ENCODE measurements at places on chromosomes 2 and 18.

GRCh38 chr2:97831121-97831520 is 117.7 kb downstream of the ZAP70 start:
- no peak for DNase-seq

DNA sequence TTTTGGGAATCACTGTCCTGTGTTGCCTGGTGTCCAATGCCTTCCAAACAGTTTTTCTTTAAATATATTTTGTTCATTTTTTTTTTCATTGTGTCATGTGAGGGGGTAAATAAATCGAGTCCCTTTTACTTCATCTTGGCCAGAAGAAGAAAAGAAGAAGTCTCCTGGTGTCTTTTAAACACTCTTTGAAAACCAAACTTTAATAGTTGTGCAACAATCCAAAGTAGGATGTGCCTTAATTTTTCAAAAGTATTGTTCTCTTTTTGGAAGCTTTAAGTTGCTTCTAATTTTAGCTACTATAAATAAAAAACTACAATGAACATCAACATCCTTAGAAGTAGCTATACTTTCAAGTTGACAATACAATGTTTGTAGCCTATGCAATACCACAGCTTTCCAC is 154.9 kb downstream of the ATAD2B start:
- DNase-seq = no peak

DNA sequence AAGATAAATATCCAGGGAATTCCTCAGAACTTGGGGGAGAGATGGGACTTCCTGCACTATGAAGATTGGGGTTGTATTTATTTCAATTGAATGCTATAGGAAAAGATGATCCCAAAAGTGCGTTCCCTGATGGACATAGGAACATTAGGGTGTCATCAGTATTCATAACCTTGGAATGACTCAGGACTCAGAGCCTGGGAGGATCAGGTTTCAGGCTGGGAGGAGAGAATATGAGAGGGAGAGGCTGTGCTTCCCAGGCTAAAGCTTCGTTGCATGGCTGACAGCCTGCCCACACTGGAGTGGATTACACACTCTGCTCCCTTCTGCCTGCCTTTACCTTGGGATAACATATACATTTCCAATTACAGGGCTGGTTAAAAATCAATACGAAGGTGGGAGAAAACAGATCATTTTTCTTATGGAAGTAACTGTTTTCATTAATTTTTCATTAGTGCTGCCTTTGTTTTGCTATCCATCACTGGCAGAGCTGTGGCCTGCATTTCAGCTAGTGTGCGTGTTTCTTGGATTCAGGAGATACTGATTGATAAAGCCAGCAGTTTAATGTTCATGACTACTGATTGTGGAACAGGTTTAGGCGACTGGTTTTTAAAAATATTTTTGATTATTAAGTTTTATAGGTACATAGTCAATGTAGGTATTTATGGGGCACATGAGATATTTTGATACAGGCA is 118.7 kb downstream of the KCTD1 start:
- peak; percentile 26 for DNase-seq

GRCh38 chr18:26255695-26256622 is 29.7 kb downstream of the TAF4B start:
- DNase-seq = no peak

DNA sequence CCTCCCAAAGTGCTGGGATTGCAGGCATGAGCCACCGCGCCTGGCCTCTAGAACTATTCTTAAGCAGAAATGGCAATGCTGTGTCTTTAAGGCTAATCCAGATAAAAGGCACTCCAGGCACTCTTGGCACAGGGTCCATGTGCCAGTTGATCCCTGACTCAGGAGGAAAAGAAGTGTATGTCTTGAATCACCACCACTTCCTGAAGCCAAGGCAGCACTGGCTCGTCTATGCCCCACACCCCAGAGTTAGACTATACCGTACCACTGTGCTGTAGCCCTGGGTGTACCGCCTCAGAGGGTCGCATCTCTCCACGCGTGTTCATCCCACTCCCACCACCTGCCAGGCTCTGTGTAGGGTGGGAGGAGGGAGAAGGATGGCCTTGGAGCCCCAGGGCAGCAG is 9.0 kb downstream of the TNFRSF11A start:
- no peak for DNase-seq

DNA sequence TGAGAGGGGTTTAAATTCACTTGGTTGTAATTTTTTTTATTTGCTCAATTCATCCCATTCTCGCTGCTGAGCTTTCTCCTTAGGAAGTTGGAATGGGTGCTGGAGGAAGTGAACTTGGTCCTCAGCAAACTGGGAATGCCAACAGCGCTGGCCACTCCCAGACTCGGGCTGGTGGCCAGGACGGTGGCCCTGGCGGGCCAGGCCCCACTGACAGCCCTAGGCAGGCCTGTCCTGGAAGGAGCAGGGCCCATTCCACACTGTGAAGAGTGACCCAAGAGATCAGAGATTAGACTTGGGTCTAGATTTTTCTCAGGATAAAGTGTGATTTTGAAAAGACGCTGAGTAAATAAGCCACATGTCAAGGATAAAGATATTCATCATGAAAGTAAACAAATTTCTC is 132.7 kb downstream of the HDAC4 start:
- no peak for DNase-seq

DNA sequence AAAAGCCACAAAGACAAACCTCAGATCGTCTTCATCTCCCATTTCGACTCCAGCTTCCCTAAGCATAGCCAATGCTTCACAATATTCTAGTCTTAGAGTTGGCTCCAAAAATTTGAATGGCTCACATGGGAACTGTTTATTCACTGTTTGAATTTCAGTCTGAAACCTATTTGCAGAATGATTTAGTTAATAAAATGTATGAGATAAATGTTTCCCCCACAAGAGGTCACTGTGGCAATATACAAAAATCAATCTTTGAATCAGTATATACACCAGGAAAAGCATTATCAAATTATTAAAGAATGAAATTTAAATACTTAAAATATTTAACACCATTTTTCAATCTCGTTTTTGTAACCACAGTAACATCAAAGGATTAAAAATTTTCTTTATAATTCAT is 40.0 kb upstream of the MCM6 start:
- peak; percentile 24 for DNase-seq

- DNase-seq = no peak
These were observed 149.7 kb downstream of the GLI2 start for GRCh38 chr2:120885321-120885720.

DNA sequence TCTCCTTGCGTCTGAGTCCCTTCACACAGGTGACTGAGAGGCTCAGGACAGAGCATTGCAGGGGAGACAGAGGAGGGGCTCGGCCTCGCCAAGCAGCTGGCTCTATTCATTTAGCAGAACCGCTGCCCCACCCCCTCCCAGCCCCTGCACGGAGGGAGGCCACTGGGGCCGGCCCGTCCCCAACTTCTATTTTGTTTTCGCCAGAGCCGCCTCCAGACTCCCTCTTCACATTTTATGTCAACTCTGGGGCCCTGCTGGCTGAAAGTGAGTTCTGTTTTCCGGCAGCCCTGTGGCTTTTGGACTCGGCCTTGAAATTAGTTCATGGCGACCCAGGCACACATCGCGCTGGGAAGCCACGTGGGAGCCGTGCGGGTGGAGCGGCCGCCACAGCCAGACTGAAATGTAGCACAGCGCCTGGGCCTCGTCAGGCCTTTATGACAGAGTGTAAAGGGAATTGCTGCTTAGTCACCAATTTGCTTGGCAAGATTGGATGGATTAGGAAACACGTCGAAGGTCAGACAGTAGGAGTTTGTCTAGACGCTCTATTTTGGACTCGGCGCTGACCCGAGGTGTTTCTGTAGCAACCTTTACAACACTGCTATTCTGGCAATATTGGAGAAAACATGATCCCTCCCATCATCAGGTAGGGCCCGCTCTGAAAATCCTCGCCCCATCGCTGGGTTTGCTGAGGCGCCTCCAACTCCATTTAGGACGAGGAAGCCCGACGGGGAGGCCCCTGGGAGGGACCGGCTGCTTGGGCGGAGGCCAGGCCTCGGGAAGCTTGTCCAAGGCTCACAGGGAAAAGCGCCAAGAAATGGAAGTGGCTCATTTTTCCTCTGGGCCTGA is 90.7 kb upstream of the CTDP1 start:
- peak; percentile 82 for DNase-seq

GRCh38 chr18:7924616-7925015 is 357.5 kb downstream of the PTPRM start:
- DNase-seq = no peak

DNA sequence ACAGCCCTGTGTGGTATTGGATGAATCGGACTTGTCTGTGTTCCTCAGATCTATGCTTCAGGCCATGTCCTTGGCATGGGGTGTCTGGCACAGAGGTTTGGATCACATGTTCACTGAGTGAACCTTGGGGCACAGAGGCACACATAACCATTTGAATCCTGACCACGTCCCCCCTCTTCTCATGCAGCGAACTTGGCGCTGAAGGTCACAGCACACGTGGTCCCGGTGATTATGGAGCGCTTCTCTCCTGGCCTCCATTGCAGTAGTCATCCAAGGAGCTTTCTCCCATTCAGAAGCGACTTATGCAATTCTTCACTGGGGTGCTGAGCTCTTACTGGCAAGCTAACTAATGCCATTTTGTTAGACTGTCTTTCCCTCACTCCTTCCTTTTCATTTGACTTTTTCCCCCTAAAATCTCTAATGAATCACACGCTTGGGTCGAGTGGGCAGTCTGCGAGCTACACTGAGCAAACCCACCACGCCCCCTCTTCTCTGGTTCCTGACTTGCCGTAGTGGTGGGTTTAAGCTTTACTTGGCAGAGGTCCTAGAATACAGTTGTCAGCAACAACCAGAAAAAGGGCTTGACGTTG is 59.4 kb downstream of the KCNG2 start:
- peak; percentile 44 for DNase-seq

DNA sequence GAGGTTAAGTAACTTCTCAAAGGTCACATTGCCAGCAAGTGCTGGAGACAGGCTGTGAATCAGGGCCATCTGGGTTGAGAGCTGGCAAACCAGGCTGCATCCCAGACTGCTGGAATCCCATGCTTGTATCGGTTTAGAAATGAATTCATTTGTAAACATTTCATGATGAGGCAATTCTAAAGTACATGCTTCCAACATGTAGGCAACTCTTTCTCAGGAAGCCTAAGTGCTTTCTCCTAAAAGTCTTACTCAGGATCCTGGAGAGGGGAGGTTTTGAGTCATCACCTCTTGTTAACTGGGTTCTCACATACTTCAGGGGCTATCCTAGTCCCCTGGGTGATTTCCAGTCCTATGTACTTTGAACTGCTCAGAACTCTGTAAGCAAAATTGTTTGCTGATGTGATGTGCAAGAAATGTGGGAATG is 416.5 kb downstream of the MEIS1 start:
- DNase-seq = no peak

GRCh38 chr2:168913495-168913894 is 12.4 kb downstream of the G6PC2 start:
- DNase-seq = no peak

GRCh38 chr2:94960751-94961150 is 64.8 kb upstream of the MAL start:
- DNase-seq = no peak

DNA sequence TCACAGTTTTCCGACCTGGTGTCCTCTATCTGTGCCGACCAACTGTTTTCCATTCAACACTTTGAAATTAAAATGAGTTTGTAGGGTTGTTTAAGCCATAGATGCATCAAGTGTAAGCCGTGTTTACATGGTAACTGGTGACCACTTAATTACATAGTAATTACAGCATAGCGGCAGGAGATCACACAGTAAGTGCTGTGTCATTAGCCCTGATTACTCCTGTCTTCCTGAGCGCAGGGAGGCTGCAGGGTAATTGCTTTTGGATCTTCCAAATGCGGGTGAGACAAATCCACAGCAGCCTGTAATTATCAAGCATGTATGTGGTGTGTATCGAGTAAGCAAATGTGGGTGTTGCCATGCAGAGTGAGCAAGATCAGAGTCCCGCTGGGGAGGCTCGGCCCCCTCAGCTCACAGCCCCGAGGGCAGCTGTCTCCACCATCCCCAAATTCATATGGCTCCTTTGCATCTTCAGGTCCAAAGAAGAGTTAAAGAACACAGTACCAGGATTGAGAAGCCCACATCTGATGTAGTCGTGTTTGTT is 71.5 kb upstream of the HDAC4 start:
- no peak for DNase-seq

DNA sequence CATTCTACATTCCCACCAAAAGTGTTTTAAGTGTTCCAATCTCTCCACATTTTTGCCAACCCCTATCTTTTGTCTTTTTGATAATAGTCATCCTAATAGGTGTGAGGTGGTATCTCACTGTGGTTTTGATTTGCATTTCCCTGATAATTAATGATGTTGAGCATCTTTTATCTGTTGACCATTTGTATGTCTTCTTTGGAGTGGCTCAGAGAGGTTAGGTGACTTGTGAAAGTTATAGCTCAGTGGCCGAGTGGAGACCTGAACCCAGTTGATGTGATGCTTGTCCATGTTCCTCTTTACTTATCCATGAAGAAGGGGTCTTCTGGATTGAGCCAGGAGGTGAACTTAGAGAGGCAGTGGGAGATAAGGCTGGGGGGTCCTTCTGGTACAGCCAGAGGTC is 78.8 kb downstream of the DDX1 start:
- DNase-seq = no peak

GRCh38 chr2:215357660-215358059 is 45.8 kb downstream of the ATIC start:
- no peak for DNase-seq

GRCh38 chr2:209663139-209663538 is 108.5 kb upstream of the UNC80 start:
- DNase-seq = no peak

DNA sequence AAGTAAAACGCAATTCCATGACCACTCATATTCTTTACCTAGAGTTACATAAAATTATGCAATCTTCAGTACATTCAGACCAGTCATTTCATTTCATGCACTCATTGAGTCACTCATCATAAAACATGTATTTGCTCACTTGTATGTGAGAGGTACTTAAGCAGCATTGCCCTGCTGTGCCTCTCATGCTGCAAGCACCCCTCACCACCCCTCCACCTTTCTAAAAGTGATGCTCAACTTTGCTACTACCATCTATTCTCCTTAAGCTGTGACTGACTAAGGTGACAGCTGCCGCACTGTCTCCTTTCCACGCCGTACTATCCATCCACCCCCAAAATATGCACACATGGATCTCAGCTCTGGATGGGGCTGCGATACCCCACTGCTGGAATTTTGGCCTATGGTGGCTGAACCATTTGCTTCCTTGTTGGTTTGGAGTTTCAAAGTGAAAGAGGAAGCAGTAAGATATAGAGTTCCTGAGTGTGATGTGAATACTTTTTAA is 7.2 kb downstream of the ARHGAP25 start:
- DNase-seq = no peak

- no peak for DNase-seq
These were observed 46.9 kb upstream of the USP14 start for GRCh38 chr18:111306-112014.

- peak; percentile 15 for DNase-seq
These were observed 85.0 kb downstream of the BOD1L2 start for GRCh38 chr18:57231864-57232263.

All from NCI-H446 (cell line).